Coronary artery (tissue), 2 donors: ENCODE measurements at places on chromosomes 16 and 17.

DNA sequence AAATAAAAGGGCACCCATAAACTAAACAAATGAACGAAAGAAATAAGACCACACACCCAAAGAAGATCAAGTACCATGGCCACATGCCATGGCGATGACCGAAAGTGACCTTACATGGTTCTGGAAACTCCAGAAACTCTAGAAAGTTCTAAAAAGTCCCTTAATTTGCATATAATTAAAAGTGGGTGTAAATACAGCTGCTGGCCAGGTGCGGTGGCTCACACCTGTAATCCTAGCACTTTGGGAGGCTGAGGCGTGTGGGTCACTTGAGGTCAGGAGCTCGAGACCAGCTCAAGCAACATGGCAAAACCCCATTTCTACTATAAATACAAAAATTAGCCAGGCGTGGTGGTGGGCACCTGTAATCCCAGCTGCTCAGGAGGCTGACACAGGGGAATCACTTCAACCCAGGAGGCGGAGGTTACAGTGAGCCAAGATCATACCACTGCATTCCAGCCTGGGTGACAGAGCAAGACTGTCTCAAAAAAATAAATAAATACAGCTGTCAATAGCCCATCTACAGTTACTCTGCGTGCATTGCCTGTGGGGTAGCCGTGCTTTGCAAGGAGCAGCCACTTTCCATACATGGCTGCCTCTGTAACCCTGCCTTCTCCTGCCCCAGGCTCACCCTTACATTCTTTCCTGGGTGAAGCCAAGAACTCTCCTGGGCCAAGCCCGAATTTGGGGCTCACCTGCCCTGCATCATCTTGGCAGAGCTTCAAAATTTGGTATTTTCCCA lies 7.2 kb upstream of the ZNF778 start:
- no peak for DNase-seq

DNA sequence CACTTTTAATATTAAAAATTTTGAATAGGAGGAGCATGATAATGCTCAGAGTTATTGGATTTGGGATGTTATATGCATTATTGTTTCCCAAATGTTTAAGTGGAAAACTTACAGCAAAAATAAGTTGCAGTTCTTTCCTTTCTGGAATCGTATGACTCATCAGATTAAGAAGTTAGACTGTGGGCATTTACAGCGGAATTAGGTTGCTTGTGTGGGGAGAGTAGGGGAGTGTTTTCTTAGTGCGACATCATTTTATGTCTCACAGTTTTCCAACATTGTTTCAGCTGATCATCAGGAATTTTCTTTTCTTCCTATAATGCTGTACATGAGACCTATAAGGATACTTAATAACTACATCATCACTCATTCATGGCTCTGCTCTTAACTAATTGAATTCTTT lies 1631.8 kb downstream of the CDH8 start:
- no peak for DNase-seq

GRCh38 chr17:56831369-56832095 lies 2.2 kb downstream of the C17orf67 start:
- no peak for DNase-seq

GRCh38 chr17:12180644-12181261 lies 160.1 kb downstream of the MAP2K4 start:
- no peak for DNase-seq

DNA sequence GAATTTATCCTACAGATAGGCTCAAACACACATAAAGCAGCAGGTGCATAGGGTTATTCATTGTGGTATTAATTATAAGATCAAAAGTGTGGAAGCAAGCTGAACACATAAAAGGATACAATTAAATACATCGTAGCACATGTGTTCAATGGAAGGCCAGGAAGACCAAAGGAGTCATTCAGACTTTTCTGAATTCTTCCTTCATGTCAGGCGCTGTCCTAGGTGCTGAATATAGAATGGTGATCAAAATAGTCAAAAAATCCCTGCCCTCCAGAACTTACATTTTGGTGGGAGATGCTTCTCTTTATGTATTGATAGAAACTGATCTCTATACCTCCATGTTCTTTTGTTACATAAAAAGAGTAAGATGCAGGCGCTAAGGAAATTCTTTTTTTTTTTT lies 439.0 kb upstream of the ASIC2 start:
- DNase-seq: no peak

GRCh38 chr16:67245674-67246080 lies 1.6 kb downstream of the FHOD1 start:
- peak; percentile 83 for DNase-seq

DNA sequence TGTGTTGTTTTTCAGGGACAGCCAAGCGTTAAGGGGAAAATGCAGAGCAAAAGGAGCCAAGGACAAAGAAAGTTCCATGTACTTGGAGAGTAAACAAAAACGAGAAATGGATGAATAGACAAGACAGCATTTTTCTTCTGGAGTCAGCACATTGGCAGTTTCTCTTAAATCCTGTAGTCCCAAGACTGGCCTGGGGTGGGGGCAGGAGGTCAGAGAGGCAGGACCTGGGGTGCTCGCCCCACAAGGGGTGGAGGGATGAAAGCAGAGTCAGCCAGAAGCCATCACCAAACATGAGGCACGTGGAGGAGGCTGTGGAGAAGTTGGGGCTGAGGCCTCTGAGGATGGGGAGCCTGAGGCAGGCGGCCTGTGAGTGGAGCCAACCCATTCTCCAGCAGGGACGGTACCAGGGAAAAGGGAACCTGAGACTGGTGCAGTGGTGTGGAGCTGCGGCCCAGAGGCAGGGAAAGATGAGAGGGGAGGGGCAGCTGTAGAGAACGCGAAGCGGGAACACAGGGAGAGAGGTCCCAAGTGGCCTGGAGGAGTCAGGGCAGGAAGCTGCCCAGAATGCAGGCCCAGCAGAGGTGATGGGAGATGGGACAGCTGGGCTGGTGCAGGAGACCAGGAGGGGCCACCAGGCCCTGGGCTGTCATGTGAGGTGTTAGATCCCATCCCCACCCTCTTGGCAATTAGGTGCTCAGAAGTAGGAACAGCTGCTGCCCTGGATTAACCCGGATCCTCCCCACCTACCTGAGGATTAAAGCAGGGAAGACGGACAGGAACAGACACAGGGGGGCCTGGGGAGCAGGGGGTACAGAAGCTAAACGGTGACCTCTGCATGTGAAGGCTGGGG lies 3.3 kb downstream of the TLCD3B start:
- DNase-seq: no peak

DNA sequence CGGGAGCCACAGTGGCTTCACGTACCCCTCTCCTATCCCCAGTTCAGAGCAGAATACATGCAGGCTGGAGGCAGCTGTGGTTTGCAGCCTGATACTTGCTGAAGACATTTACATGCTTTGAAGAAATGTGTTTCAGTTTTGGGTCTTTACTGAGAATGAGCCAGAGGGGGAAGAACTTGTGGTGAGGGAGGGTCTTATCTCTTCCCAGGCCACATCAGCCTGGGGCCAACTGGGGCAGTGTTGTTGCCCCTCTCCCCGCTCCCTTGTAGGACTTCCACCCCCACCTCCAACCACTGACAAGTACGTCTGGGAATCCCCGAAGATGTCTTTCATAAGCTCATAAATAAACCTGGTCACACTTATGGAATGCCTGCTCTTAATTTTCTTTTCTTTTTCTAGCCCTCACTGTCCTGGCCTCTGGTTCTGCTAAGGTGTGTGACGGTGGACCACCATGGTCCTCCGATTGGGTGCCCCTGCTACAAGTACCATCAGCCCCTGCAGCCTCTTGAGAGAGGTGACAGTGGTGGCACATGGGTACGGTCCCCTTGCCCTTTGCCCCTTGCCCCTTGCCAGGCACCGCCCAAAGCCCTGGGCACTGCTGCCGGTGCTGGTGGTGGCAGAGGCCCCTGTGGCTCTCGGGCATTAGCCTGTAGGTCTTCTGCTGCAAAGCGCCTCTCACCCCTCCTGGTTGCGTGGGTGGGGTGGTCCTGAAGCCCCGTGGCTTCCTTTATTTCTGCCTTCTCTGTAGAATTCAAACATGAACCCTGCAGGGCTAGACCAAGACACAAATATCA lies 144.8 kb upstream of the RPH3AL start:
- DNase-seq: no peak

DNA sequence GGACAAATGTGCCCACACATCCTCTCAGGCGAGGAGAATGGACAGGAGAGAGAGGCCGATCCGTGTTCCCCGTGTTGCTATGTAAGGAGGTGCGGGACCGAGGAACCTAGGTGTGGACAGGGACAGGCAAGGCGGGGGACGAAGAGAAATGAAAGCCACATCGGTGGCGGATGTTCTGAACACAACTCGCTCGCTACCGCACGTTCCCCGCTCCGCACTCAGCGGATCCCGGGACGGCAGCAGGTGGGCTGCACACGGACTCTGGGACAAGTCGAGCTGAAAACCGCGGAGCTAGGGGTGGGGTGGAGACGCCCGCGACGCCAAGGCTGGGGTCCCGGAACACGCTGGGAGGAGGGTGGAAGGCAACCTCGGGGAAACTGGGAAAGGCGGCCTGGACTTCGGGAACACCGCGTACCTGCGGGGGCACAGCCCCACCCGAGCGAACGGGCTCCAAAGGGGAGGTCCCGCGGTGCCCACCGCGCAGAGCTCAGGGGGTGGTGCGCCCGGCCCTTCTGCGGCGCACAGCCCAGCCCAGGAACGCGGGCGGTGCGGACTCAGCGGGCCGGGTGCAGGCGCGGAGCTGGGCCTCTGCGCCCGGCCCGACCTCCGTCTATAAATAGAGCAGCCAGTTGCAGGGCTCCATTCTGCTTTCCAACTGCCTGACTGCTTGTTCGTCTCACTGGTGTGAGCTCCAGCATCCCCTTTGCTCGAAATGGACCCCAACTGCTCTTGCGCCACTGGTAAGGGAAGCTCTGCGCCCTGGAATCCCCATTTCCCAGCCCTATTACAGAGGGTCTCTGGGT lies at the start of gene MT1E:
Gene MT1E (plus strand): TSS at position 642 of the 803 bp plus-strand sequence. CDS start 71 bp downstream, at position 713.
- peak; percentile 93 for DNase-seq

- DNase-seq: no peak
These were observed 106.8 kb upstream of the NOG start for GRCh38 chr17:56486732-56487131.

DNA sequence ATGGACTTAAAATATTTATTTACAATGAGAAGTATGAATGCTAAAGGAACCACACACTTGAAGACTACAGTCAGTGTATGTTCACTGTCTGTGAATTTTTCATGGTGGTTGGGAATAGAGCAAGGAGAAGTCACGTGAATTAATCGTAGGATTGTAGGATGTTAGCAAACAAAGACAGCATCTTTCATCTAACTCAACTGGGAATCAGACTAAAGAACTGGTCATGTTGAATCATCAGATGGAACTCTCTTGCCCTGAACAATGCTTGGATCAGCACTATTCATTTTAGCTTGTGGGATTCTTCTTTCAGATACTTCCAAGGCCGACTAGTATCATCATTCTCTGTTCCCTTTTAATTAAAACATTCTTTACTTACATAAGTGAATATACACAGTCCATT lies 18.1 kb downstream of the KCNJ2 start:
- no peak for DNase-seq

- no peak for DNase-seq
These were observed 218 bp downstream of the TNRC6C start for GRCh38 chr17:77958716-77959125.

DNA sequence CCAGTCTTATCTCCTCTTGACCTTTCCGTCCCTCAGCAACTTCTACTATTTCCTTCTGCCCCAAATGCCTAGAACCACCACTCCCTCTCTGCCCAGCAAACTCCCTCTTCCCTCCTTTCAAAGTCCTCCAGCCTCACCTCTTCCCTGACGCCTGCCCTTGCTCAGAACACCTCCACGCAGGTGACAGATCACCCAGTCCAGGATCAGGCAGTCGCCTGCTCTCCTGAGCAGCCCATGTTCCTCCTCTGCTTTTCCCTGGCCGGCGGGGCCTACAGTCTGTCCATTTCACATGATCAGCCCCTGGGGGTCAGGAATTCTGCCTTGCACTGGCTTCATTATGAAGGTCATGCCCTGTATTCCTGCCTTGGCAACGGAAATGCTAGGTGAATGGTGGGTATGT lies 422 bp downstream of the CD300LF start:
- DNase-seq: no peak

- no peak for DNase-seq
These were observed 79.0 kb downstream of the GPRC5B start for GRCh38 chr16:19805459-19806162.

GRCh38 chr16:85306071-85306792 lies 194.0 kb upstream of the CIBAR2 start:
- DNase-seq: peak; percentile 94

DNA sequence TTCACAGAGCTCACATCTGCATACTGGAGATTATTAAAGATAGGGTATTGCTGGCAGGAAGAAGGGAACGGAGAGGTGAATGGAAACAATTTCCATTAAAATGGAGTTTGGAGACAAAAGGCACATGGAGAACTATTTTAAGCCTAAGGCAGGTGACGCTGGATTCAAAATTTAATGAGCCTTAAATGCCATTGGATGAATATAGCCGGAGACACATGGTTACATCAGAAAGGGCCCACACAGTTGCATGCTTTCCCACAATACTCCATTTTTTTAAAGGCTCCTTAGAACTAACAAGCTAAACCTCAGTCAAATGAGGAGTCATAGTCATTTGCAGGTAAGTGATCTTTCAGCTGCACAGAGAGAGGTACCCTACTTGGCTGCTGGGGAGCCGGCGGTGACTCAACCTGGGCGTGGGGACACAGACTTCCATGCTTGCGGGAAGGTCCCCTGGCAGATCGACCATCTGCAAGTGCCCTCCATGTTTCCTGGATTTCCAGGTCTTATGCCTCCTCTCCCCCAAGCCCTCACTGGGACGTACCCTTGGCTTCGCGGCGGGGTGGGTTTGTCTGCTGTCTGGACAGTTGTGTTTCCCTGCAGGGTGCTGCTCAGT lies 259.2 kb downstream of the CBLN1 start:
- peak; percentile 41 for DNase-seq

- no peak for DNase-seq
These were observed 2.4 kb downstream of the PGAP6 start for GRCh38 chr16:379183-379960.

GRCh38 chr16:4327386-4328045 lies 11.6 kb downstream of the GLIS2 start:
- DNase-seq: no peak

- no peak for DNase-seq
These were observed 3.8 kb downstream of the ZNF385C start for GRCh38 chr17:42094375-42095069.

GRCh38 chr17:63741143-63741407 lies 524 bp downstream of the STRADA start:
- DNase-seq: no peak

GRCh38 chr17:3968886-3969524 lies 4.8 kb upstream of the ATP2A3 start:
- no peak for DNase-seq

GRCh38 chr17:82765371-82765770 lies 13.5 kb downstream of the TBCD start:
- no peak for DNase-seq

DNA sequence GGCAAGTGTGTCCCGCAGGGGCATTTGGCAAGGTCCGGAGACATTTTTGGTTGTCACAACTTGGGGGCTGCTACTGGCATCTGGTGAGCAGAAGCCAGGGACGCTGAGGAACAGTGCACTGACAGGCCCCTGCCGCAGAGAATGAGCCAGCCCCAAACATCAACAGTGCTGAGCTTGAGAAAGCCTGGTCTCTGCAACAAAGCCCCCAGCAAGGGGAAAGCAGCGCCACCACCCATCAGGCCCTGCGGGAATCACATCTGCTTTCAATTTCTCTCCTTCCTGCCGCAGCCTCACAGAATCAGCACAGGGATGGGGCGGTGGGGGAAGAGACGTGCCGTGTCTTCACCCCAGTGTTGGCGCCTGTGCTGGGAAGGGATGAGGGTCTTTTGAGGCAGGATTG lies 14.8 kb upstream of the PRPSAP1 start:
- DNase-seq: no peak
